GM10248 (cell line): ENCODE measurements at places on chromosomes 13 and 19.

- DNase-seq: no peak
These were observed 239.1 kb downstream of the KLF12 start for GRCh38 chr13:73894995-73895571.

DNA sequence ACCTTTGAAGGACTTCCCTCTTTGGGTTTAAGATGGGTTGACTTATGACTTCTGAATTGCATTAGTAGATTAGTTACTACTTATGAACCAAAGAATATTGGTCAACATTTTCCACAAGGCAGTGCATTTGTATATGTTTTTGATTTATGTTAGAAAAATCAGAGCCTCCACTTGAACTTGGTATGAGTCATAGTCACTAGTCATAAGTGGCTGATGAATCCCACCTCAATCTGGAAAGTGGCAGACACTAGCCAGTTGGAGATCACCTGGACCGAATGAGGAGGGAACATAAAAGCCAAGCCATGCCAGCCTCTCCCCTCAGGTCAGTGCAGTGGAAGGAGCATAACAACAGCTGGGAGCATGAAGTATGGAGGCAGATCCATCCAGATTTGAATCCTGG, 39.3 kb upstream of the SPART start:
- no peak for DNase-seq

GRCh38 chr19:42846597-42846996, 32.9 kb downstream of the PSG1 start:
- DNase-seq: no peak

DNA sequence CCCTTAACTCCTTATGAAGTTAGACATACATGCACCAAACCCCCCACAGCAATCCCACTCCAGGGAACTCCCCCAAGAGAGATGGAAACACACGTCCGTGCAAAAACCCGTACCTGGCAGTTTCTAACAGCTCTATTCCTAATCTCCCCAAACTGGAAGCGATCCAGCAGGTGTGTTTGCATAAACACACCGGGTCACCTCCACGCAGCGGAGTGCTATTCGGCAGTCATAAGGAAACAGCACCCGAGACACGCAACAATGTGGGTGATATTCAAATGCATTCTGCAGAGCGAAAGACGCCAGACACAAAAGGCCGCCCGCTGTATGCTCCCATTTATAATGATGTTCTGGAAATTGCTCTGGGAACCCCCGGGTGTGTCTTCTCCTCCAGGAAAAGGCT, 6.8 kb upstream of the ZNRF4 start:
- no peak for DNase-seq

DNA sequence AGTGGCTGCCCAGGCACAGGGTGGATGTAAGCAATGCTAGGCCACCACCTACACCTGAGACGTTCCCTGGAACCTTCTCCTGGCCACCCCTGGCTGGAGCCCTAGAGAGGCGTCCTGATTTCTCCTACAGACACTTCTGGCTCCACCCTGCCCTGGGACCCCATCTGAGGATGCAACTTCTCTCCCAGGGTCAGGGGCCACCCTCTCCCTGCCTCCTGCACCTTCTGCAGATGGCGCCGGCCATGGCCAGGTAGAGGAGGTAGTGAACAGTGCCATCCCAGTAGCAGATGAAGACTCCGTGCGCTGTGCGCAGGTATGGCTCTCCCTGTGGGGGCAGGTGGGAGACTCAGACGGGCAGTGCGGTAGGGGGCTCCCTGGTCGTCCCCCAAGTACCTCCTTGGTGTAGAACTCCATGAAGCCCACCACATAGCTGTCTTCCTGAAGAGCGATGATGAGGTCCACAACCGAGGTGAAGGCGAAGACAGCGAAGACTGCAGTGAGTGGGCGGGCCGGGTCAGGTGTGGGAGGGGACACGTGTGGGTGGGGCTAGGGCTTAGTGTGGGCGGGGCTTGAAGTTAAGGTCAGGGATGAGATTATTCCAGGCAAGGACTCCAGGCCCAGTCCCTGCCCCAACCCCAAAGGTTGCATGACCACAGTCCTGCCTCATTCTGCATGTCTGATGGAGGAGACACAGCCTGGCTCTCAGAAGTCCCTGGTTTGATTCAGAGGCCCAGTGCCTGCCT, 3.0 kb downstream of the TM6SF2 start:
- no peak for DNase-seq

- no peak for DNase-seq
These were observed 577.9 kb downstream of the LMO7 start for GRCh38 chr13:76214001-76214400.

GRCh38 chr19:2902590-2903218, 2.0 kb downstream of the ZNF57 start:
- DNase-seq: no peak

DNA sequence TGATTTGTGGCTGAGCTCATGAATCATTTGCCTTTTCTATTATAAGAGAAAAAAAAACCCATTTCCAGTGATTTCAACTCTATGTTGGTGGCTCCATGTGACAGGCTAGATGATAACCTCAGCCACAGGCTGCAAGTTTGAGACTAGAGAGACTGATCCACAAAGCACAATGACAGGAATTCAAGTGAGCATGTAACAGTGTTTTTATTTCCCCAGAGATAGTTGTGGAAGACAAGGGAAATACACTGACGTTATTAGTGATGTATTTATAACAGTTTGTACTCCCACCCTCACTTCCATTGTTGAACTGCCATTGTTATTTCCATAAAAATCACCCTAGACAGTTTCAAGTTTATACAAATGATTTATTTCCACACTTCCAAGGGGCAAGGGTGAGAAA, 27.9 kb upstream of the EDNRB start:
- no peak for DNase-seq

DNA sequence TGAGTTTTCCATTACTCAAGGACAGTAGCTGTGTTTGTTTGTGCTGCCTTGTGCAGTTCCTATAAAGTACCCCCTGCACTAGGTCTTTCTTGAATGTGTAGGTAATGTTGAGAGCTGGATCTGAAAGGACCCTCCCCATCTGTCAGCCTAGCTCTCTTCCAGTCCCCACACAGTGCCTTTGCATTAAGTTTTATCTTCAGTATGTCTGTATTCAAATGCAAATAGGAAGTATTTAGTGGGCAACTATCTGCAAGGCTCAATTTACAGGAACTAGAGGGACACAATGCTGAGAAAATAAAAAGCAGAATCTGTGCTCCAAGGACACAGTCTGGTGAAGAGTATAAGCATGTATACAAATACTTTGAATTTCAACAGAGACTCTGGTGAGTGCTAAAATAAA, 558.5 kb downstream of the RFC3 start:
- no peak for DNase-seq

DNA sequence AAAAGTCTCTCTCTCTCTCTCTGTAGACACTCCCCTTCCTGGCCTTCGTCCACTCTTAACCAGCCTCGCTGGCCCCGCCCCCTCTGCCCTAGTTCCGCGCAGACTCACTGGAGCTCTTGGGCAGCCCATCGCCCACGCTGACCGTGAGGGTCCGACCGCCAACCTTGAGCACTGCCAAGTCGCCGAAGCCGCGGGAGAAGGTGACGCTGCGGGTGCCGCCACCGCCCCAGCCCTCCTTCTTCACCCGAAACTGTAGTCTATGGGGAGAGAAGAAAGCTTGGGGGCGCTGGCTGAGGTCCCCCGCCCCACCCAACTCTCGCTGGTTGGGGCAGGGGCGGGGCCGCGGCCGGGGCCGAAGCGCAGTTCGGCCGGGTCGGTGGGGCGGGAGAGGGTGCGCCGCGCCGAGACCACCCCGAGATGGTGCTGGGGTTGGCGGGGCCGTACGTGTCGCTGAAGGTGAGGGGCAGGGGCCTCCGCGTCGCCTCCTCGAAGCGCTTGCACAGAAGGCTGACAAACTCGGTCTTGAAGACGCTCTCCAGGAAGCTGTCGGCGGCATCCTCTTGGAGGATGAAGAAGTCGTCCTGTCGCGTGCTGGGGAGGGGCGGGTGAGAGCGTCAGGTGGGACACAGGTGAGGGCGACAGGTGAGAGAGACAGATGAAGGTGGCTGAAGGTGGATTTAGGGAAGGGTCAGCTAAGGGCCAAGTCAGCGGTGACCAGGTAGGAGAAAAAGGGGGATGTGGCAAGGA, 12.6 kb upstream of the ZNF414 start:
- DNase-seq: peak; percentile 67

DNA sequence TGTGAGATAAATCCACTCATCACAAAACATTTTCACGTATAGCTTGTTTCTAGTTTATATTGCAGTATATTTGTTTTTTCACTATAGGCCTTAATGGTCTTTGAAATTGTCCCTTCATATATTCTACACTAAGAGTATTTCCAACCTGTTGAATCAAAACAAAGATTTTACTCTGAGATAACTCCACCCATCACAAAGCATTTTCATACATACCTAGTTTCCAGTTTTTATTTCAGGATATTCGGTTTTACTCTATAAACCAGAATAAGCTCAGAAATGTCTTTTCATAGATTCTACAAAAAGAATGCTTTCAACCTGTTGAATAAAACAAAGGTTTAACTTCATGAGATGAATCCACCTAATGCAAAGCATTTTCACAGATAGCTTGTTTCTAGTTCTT, 1528.7 kb downstream of the UQCRFS1 start:
- DNase-seq: no peak

DNA sequence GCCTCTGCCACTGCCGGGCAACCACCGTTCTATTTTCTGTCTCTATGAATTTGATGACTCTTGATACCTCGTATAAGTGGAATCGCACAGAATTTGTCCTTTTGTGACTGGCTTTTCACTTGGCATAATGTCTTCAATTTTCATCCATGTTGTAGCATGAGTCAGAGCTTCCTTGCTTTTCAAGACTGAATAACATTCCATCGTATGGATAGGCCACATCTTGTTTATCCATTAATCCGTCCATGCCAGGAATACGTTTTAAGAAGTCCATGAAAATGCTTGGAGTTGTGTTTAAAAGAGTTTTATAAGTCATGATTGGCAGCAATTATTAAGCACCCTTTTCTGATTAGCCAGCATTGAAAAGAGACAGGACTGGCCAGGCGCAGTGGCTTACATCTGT, 53.6 kb upstream of the CLDN10 start:
- DNase-seq: no peak

GRCh38 chr19:16041299-16041990, 34.9 kb upstream of the TPM4 start:
- DNase-seq: peak; percentile 86

DNA sequence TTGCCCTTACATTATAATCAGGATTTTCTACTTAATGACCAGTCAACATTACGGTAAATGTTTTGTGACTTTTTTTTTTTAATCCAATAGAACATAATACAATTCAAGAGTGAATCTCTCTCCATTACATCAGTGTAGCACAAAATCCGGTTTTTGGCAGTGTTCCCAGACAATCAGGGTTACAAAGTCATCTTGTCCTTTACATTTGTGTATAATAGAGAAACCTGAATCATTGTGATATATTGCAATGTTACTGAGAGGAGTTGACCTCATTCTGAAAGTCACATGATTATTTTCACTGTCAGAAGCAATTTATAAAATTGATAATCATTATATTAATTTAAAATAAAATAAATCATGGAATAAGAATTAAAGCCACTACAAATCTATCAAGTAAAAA, 1346.0 kb upstream of the SPRY2 start:
- no peak for DNase-seq

GRCh38 chr13:109954441-109954840, 168.1 kb upstream of the IRS2 start:
- DNase-seq: no peak

DNA sequence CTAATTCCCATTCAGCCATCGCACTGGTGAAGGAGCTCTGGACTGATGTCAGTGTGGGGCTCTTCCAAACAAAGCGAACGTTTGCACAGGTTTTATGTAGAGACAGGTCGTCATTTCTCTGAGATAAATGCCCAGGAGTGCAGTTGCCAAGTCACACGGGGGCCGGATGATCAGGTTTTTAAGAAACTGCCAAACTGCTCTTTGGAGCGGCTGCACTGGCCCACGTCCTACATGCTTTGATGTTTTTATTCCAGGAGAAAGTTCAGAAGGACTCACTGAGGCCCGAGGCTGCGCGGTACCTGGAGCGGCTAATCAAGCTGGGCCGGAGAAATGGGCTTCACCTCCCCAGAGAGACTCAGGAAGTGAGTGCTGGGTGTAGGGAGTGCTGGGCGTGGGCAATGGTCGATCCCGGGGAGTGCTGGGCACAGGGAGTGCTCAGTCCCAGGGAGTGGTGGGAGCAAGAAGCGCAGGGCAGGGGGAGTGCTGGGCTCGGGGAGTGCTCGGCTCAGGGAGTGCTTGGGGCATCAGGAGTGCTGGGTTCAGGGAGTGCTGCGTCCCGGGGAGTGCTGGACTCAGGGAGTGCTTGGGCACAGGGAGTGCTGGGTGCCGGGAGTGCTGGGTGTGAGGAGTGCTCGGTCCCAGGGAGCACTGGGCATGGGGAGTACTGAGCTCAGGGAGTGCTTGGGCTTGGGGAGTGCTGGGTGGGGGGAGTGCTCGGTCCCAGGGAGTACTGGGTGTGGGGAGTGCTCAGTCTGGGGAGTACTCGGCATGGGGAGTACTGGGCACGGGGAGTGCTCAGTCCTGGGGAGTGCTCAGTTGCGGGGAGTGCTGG, 10.7 kb downstream of the THOP1 start:
- no peak for DNase-seq

DNA sequence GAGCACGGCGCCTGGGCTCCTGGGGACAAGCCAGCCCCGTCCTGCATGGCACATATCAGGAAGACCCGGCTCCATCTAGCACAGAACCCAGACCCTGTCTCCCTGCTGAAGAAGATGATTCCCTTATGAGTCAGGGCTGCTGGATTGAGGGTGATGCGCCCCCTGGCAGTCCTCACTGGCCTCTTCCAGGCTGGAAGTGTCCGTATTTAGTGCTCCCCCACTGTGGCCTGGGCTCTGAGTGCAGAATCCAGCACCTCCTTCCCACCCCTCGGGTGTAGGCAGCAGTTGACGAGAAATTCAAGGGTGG, 14.9 kb downstream of the COMP start:
- DNase-seq: no peak

DNA sequence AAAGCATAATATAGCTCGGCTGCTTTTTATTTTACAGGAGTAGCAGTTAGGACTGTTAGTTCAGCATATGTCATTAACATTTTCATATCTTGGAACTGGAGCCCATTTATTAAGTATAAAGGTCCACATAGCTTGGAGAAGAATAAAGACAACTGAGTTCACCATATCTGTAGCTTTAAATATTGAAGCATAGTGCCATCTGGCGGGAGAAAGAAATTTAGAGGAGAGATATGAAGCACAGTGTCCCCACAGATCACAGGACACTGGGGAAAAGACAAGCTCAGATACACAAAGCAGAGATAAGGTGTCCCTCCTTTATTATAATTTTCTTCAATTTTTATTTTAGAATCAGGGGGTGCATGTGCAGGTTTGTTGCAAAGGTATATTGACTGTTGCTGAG, 104.7 kb upstream of the FREM2 start:
- DNase-seq: peak; percentile 10

DNA sequence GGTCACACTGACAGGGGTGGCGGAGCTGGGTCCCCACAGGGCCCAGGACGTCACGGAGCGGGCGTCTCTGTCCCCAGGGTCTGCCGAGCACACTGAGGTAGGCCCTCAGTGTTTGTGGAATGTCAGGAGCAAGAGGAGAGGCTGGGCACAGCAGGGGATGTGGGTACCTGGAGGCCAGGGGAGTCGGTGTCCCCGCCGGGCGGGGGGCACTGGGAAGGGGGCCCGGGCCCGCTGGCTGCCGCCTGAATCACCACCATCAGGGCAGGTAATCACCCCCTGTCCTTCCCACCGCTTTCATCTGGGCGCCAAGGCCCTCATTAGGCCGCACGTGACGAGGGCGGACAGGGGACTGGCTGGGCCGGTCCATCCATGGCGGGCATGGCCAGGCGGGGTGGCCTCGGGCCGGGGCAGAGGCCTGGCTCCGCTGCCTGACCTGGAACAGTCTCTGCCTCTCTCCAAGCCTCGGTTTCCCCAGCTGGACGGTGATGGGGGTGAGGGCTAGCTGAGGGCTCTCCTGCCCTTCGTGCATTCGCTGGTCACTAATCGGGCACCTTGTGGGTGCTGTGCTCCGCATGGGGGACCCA, 1.0 kb downstream of the FGF22 start:
- DNase-seq: no peak
